ENCODE measurements at places on chromosomes 12 and 14. TPM values are rescaled to one million over a fixed set of nuclear protein-coding genes. Genes with fewer than 3 reads are reported as not detected.
A peak's percentile ranks its signal among the peaks of the same experiment; 100 is the strongest.

- H3K36me3 ChIP-seq: no peaks in the 10 kb centered on the region
- no peak overlapping the region for H3K27ac ChIP-seq
- H3K4me1 ChIP-seq: peaks cover 13% of the 10 kb centered on the region
- DNase-seq: no peak
- no peaks in the 10 kb centered on the region for H3K27me3 ChIP-seq
Measured at GRCh38 chr12:94717108-94717507, 66.8 kb upstream of the TMCC3 start.

- no peaks in the 10 kb centered on the region for H3K27me3 ChIP-seq
- no peaks in the 10 kb centered on the region for H3K4me1 ChIP-seq
- no peak for DNase-seq
- peaks cover 27% of the 10 kb centered on the region for H3K36me3 ChIP-seq
Measured at GRCh38 chr12:124782132-124782531, 81.5 kb downstream of the SCARB1 start.

Gene PTGDR
- not detected for polyA plus RNA-seq

- no peaks in the 10 kb centered on the region for H3K4me1 ChIP-seq
- DNase-seq: no peak
- H3K27me3 ChIP-seq: no peaks in the 10 kb centered on the region
- H3K4me3 ChIP-seq: no peak overlapping the region
- no peaks in the 10 kb centered on the region for H3K36me3 ChIP-seq
- H3K27ac ChIP-seq: no peak overlapping the region
Measured at GRCh38 chr12:100528034-100528433, 45.5 kb upstream of the GAS2L3 start.

Gene AHSA1
- polyA plus RNA-seq: 247 TPM

- no peaks in the 10 kb centered on the region for H3K4me1 ChIP-seq
- H3K4me3 ChIP-seq: no peak overlapping the region
- no peaks in the 10 kb centered on the region for H3K27me3 ChIP-seq
- no peaks in the 10 kb centered on the region for H3K36me3 ChIP-seq
Measured at GRCh38 chr14:29242755-29243754, 476.5 kb downstream of the FOXG1 start.

Gene KRT79
- polyA plus RNA-seq: 0.09 TPM

GRCh38 chr12:111993292-111994150, 19.4 kb downstream of the TMEM116 start:
- H3K4me1 ChIP-seq: peaks cover 3% of the 10 kb centered on the region
- H3K4me3 ChIP-seq: no peak overlapping the region

DNA sequence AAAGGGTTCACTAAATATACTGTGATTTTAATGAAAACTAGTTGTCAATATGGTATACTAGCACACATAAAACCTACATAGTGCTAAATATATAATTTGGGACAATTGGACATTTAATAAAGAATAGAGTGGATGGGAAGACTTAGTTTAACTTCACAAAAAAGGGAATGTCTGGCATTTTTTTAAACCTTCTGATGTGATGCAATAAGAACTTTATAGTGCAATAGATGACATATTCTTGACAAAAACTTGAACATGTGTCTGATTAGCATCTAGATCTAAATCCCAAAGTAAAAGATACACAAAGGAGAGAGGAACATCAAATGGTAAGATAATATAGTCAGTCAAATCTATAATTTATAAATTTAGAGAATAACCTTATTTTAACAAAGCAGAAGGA, 488.3 kb upstream of the SYT1 start:
- no peaks in the 10 kb centered on the region for H3K36me3 ChIP-seq
- no peak overlapping the region for H3K27ac ChIP-seq
- H3K4me1 ChIP-seq: no peaks in the 10 kb centered on the region
- H3K4me3 ChIP-seq: no peak overlapping the region

Gene PLEK2
- polyA plus RNA-seq: 127 TPM

Gene CFAP73
- polyA plus RNA-seq: not detected

GRCh38 chr12:132000286-132000872, 50.6 kb downstream of the EP400 start:
- H3K4me3 ChIP-seq: no peak overlapping the region
- no peak overlapping the region for H3K27ac ChIP-seq
- no peak for DNase-seq

Gene ACRBP
- polyA plus RNA-seq: 0.21 TPM

GRCh38 chr12:67506739-67507138, 141.8 kb upstream of the DYRK2 start:
- no peaks in the 10 kb centered on the region for H3K4me1 ChIP-seq
- H3K27me3 ChIP-seq: peaks cover 16% of the 10 kb centered on the region
- H3K4me3 ChIP-seq: no peak overlapping the region
- H3K36me3 ChIP-seq: no peaks in the 10 kb centered on the region
- DNase-seq: no peak
- H3K27ac ChIP-seq: no peak overlapping the region

- no peaks in the 10 kb centered on the region for H3K27me3 ChIP-seq
- no peak for DNase-seq
- peaks cover 2% of the 10 kb centered on the region for H3K36me3 ChIP-seq
- no peak overlapping the region for H3K4me3 ChIP-seq
Measured at GRCh38 chr12:1443421-1444141, 150.8 kb downstream of the FBXL14 start.

DNA sequence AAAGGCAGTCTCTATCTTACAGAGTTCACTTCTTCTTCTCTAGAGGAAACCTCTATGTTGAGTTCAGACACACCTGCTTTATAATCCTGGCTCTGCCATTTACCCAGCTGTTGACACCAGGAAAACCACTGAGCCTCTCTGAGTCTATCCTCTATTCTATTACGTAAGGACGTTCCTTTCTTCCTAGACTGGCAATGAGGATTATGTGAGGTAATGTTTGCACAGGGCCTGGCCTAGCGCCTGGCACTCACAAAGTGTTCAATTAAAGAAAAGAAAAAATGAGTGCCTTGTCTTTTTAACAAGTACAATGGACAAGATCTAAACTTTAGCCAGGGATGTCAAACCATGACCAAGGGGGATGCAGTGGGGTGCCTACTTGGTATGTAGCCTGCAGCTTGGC, 641.9 kb upstream of the TBX3 start:
- H3K4me1 ChIP-seq: peaks cover 21% of the 10 kb centered on the region
- H3K27ac ChIP-seq: no peak overlapping the region
- no peak overlapping the region for H3K4me3 ChIP-seq
- H3K27me3 ChIP-seq: no peaks in the 10 kb centered on the region
- H3K36me3 ChIP-seq: no peaks in the 10 kb centered on the region

- no peaks in the 10 kb centered on the region for H3K27me3 ChIP-seq
- H3K36me3 ChIP-seq: no peaks in the 10 kb centered on the region
- peaks cover 7% of the 10 kb centered on the region for H3K4me1 ChIP-seq
- H3K27ac ChIP-seq: no peak overlapping the region
Measured at GRCh38 chr12:77888611-77889010, 57.9 kb downstream of the NAV3 start.

GRCh38 chr14:34843011-34843554, 32.1 kb downstream of the BAZ1A start:
- peaks cover 16% of the 10 kb centered on the region for H3K4me1 ChIP-seq
- H3K4me3 ChIP-seq: no peak overlapping the region
- H3K36me3 ChIP-seq: no peaks in the 10 kb centered on the region
- peak overlapping the region; percentile 76 for H3K27ac ChIP-seq
- no peaks in the 10 kb centered on the region for H3K27me3 ChIP-seq

Gene B4GALNT3
- 8.4 TPM for polyA plus RNA-seq

Gene PTPRO
- polyA plus RNA-seq: 0.14 TPM

DNA sequence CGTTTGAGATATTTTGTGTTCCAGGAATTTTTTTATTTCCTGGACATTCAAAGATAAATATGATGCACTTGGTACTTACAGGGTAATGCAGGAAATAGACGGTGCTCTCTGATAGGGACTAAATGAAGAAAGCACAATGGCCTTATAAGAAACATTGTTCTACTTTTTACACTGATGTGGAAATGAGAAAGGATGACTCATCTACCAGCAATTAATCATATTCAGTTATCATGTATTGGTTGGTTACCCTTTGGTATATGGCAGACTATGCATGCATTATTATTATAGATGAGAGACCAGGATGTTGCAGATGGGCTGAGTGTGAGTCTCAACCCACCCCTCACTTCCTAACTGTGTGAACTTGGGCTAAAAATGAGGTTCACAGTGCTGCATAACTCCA, 222.2 kb downstream of the FLRT2 start:
- no peak overlapping the region for H3K4me3 ChIP-seq
- no peak for DNase-seq
- no peaks in the 10 kb centered on the region for H3K36me3 ChIP-seq
- no peak overlapping the region for H3K27ac ChIP-seq

Gene SIX4
- 4.5 TPM for polyA plus RNA-seq

- no peak overlapping the region for H3K27ac ChIP-seq
- no peaks in the 10 kb centered on the region for H3K27me3 ChIP-seq
- H3K4me1 ChIP-seq: peaks cover 15% of the 10 kb centered on the region
- DNase-seq: no peak
- no peak overlapping the region for H3K4me3 ChIP-seq
Measured at GRCh38 chr12:92942905-92943304, 13.8 kb upstream of the EEA1 start.

Gene MAPK1IP1L
- 48.5 TPM for polyA plus RNA-seq

DNA sequence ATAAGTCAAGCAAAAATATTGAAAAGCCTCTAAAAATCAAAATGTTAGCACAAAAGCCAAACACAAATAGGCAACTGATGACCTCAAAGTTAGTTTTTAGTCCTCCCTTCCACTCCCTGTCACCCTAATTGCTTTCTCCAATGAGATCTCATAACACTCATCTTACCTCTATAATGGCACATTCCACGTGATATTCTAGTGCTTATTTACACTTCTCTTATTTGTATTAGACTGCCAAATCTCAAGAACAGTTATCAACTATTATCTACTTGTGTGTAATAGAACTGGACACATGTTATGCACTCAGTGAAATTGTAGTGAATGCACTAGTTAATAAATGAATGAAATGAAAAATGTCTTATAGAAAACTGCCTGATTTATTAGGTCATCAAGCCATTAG, 55.5 kb upstream of the AVPR1A start:
- no peaks in the 10 kb centered on the region for H3K27me3 ChIP-seq
- no peak overlapping the region for H3K27ac ChIP-seq
- no peak overlapping the region for H3K4me3 ChIP-seq
- no peak for DNase-seq
- no peaks in the 10 kb centered on the region for H3K4me1 ChIP-seq

Gene CD4
- not detected for polyA plus RNA-seq

- no peak overlapping the region for H3K4me3 ChIP-seq
- peak overlapping the region; percentile 32 for H3K27ac ChIP-seq
- no peaks in the 10 kb centered on the region for H3K27me3 ChIP-seq
- peaks cover 19% of the 10 kb centered on the region for H3K4me1 ChIP-seq
- peak; percentile 60 for DNase-seq
- H3K36me3 ChIP-seq: no peaks in the 10 kb centered on the region
Measured at GRCh38 chr14:90871605-90872233, 55.5 kb upstream of the TTC7B start.

GRCh38 chr12:79098530-79098929, 234.0 kb downstream of the SYT1 start:
- H3K27ac ChIP-seq: no peak overlapping the region
- H3K4me1 ChIP-seq: no peaks in the 10 kb centered on the region
- no peaks in the 10 kb centered on the region for H3K36me3 ChIP-seq
- H3K27me3 ChIP-seq: no peaks in the 10 kb centered on the region

Gene CLEC1B
- polyA plus RNA-seq: not detected

GRCh38 chr12:43728117-43728516, 30.5 kb downstream of the PUS7L start:
- H3K27me3 ChIP-seq: no peaks in the 10 kb centered on the region
- H3K4me3 ChIP-seq: no peak overlapping the region
- H3K27ac ChIP-seq: no peak overlapping the region
- no peaks in the 10 kb centered on the region for H3K4me1 ChIP-seq

DNA sequence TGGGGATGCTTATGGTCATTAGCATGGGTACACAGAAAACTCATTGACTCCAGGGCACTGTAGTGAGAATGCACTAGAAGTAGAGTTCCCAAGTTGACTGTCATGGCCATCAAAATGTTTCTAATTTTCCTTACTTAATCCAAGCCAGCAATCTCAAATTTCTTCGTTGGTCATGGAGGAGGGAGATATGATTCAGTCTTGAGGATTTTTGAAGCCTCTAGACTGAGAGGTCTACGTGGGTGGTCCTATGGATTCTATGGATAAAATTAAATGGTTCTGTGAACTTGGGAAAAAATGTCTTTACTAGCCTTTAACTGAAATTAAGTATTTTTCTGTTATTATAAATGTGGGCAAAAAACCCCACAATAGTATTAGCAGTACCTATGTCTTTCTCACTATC, 508.5 kb downstream of the FUT8 start:
- H3K27me3 ChIP-seq: no peaks in the 10 kb centered on the region
- no peak overlapping the region for H3K27ac ChIP-seq
- no peaks in the 10 kb centered on the region for H3K4me1 ChIP-seq
- no peak for DNase-seq

DNA sequence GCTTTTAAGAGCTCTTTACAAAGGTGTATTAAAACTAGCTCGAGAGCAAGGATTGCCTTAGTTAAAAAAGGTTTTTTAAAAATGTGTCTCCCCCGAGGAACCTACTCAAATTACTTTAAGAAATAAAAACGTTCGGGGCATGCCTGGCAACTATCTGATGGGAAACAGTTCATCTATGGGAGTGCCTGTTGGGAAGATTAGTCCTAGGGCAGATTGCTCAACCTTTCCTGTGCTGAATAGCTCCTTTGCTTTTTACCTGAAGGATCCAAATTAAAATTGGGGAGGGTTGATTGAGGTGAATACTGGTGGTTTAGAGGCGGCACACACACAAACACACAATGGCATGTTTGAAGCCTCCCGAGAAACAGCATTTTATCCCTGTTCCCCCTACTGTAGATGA, 541.4 kb upstream of the ATP2B1 start:
- DNase-seq: no peak
- no peak overlapping the region for H3K4me3 ChIP-seq
- H3K36me3 ChIP-seq: no peaks in the 10 kb centered on the region
- no peak overlapping the region for H3K27ac ChIP-seq
- H3K27me3 ChIP-seq: no peaks in the 10 kb centered on the region

DNA sequence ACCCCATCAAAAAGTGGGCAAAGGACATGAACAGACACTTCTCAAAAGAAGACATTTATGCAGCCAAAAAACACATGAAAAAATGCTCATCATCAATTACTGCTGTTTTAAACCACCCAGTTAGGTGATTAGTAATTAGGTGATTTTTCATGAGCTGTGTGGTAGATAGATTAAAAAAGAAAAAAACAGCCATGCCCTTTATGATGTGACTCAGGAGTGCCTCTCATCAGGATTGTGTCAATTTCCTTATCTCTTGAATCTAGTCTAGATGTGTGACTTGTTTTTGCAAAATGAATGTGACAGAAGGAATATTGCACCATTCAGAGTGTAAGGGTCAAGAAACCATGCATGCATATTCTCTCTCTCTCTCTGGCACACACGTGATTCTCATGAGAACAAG, 5.7 kb downstream of the OR10A7 start:
- no peak for DNase-seq
- no peak overlapping the region for H3K27ac ChIP-seq
- no peaks in the 10 kb centered on the region for H3K27me3 ChIP-seq
- no peaks in the 10 kb centered on the region for H3K4me1 ChIP-seq
- no peak overlapping the region for H3K4me3 ChIP-seq
- no peaks in the 10 kb centered on the region for H3K36me3 ChIP-seq

Gene CCDC184
- 0.51 TPM for polyA plus RNA-seq
